ENCODE measurements at places on chromosomes 2 and 18.

- DNase-seq, result no peak
Observed at GRCh38 chr18:76894566-76895346, 72.4 kb downstream of the ZNF236 start.

DNA sequence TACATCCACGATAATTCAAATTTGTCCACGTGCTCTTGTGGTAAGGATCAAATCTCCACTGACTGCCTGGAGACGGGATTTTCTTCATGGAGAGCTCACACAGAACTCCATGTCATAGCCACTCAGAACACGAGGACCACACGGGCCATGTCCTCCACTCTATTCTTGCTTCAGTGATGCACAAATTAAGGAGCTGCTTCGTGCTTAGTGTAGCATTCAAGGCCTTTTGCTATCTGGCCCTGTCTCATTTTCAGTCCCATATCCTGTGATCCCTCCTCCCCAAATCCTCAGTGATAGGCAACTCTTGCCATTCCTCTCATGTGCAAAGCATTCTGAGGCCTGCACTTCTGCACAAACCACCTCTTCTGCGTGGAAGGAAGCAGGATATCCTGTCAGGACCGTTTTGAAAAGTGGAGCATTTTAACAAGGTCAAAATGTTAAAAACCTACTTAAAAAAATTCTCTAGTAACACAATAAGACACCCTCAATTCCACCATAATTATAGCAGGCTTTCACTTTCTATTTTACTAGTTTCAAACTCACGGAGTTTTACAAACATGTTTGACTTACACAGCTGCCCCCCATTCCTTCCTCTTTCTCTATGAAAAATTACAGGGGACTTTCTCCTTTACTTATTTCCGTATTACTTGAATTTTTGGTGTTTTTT lies 35.2 kb downstream of the ST3GAL5 start:
- no peak for DNase-seq

DNA sequence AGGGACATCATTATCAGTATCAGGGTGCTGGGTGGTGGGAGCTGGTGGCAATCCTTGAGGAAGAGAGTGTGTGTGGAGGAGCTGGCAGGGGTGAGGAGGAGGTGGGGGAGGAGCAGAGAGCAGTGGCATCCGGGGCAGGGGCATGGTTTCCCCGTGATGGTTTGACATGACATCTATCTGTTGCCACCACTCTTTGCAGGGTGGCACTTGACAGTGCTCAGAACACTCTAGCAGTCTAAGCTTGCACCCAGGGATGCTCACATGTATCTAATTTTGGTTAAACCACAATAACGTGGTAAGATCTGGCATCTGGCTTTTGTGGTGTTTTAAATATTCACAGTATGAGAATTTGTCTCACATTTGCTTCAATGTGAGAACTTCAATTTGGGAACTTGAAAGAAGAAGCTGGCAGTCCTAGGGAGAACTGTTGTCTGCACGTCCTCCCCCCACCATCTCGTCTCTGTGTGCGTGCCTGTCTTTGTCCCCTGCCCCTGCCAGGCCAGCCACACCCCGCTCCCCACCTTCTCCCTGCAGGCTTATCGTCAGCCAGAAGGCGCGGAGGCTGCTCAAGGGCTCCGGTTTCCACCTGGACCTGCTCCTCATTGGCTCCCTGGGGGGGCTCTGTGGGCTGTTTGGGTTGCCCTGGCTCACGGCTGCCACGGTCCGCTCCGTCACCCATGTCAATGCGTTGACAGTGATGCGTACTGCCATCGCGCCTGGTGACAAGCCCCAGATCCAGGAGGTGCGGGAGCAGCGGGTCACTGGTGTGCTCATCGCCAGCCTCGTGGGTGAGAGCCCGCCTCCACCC lies 11.7 kb downstream of the SLC4A3 start:
- DNase-seq, result no peak

DNA sequence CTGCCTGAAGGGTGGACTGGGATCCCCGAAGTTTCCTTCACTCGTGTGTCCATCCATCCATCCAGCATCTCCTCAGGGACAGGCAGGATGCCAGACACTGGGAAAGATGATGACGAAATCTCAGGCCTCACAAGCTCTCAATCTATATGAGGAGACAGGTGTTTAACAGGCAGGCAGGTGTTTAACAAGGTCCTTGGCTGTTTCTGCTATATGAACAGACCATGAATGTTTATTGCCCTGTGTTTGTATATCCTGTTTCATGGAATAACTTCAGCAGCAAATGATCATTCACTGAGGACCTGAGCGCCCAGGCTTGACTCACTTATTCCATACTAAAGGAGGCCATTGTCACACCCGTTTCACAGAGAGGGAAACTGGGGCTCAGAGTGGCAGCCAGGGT lies 685.8 kb upstream of the HS6ST1 start:
- no peak for DNase-seq

- DNase-seq, result no peak
Observed at GRCh38 chr2:70767699-70768589, at the start of gene ADD2. Gene ADD2 (minus strand): TSS chr2:70768200. CDS start chr2:70706408, 61,792 bp downstream.

DNA sequence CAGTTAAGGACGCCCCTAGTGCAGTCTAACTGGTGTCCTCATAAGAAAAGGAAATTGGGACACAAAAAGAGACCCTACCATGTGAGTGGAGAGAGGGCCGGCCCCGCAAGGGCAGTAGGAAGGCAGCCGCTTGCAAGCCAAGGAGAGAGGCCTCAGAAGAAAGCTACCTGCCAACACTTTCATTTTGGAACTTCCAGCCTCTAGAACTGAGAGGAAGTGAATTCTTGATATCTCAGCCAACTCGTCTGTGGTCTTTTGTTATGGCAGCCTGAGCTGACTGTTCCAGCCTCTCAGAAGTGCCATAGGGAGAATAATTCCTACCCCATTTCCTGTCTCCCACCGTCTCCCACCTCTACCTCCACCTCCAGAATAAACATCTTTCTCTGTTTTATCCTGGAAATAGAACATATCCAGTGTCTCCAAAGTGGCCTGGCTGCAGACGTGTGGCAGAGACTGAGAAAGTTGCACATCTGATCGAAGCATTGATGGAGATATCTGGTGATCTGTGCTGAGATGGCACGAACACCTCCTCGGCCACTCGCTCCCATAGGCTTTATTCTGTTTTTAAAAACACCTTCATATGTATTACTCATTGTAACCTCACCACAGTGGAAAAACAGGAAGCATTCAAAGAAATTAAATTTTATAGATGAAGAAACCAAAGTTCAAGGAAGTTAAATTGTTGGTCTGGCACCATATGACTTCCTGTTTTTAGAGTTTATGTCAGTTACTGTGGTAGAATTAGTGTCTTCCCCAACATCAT lies 39.5 kb upstream of the MARCO start:
- DNase-seq, result no peak

DNA sequence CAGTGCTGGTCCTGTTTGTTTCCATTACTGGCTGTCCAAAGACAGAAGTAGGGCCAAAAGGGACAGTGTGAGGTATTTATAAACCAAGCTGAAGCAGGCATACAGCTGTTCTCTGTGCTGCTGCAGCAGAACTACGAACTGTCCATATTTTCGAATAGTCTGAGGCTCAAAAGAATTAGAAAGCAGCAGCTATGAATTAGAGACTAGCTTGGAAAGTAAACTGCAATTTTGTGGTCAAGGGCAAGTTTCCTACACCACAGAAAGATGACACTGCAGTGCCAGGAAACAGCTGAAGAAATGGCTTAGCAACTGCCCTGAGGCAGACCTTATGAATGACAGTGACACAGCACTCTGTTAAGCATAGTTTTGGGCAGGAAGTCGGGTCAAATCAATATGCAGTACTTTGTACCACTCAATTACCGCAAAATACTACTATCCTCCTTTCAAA lies 125.3 kb downstream of the TMEM131 start:
- no peak for DNase-seq

- DNase-seq, result no peak
Observed at GRCh38 chr2:85926526-85926925, 37.7 kb upstream of the ST3GAL5 start.

- DNase-seq, result no peak
Observed at GRCh38 chr2:217225596-217225995, 365.7 kb upstream of the TNP1 start.

- no peak for DNase-seq
Observed at GRCh38 chr2:173079973-173080860, 4.6 kb downstream of the MAP3K20 start.

DNA sequence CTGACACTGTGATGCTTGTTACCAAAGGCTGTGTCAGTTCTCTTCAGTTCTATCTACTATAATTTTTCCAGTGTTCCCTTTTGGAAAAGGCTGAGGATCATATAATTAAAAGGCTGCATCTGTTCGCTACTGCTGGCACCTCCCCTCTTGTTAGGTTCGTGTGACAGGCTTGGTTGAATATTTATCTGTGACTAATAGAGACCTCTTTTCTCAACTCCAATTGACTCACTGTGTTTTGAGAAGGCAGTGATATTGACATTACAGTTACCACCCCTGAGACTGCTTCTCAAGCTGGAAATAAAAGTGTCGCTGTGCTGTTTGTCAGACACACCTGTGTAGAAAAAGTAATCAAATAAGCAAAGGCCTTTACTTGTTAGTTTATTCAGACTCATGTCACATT lies 205.5 kb upstream of the KCNH7 start:
- no peak for DNase-seq

DNA sequence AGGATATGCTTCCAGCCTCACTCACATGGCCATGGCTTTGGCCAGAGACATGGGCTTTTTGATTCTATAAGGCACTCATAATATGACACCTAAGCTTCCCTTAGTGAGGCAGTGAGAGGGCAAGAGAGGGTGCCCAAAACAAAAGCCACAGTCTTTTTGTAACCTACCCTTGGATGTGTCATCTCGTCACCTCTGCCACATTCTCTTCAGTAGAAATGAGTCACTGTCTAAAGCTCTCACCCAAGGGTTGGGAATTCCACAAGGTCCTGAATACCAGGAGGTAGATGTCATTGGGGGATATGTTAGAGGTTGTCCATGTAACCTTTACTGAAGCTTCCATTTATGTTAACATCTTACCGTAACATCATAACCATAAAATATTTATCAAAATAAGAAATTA lies 108.4 kb downstream of the ALMS1 start:
- no peak for DNase-seq
